CD4-positive, CD25-positive, alpha-beta regulatory T cell (primary cell): ENCODE measurements at places on chromosomes 3 and 15. TPM values are rescaled to one million over a fixed set of nuclear protein-coding genes. Genes with fewer than 3 reads are reported as not detected.

- no peak for DNase-seq
- H3K4me3 ChIP-seq: no peak overlapping the region
- no peaks in the 10 kb centered on the region for H3K36me3 ChIP-seq
- H3K4me1 ChIP-seq: no peaks in the 10 kb centered on the region
- H3K27me3 ChIP-seq: no peaks in the 10 kb centered on the region
Measured at GRCh38 chr3:70277304-70277703, 35.1 kb downstream of the MDFIC2 start.

DNA sequence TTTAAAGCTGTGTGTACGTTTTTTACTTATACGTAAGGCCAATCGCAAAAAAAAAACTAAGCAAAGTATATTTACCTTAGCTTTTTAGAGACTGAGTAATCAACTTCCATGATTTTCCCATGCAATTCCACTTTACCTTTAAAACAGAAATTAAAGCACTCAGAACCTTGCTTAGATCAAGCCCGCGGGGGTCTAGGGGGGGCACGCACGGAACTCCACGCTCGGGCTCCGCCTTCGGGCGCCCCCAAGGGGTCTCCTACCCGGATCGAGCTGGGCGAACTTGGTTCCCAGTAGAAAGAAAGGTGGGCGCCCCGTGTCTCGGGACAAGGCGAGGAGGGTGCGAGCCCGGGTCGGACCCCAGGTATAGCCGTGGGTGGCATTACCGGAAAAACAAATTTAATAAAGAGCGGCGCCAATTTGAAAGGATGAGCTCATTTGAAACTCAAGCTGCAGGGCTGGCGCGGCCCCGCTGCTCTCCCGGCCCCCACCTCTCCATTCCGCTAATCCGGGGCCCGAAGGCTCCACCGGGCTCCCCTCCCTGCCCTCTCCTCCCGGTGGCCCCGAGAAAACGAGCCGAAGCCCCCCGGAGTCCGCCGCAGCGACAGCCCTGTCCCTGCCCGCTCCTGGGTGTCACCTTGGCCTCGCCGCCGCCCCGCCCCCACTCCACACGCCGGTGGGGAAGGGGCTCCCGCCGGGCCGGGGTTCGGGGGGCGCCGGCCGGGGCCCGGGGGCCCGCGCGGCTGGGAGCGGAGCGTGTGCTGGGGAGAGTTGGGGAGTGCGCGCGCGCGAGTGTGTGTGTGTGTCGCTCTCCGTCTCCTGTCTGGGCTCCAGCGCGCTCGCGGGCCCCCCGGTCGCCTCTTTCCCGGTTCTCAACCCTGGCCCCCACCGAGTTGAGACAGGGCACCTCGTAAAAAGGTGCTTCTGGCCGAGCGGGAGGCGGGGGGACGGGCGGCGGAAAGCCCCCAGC lies 1.5 kb downstream of the IGF2BP2 start:
- H3K36me3 ChIP-seq: no peaks in the 10 kb centered on the region
- peaks cover 43% of the 10 kb centered on the region for H3K27me3 ChIP-seq
- H3K4me1 ChIP-seq: peaks cover 25% of the 10 kb centered on the region
- no peak overlapping the region for H3K27ac ChIP-seq
- DNase-seq: no peak
- no peak overlapping the region for H3K4me3 ChIP-seq

DNA sequence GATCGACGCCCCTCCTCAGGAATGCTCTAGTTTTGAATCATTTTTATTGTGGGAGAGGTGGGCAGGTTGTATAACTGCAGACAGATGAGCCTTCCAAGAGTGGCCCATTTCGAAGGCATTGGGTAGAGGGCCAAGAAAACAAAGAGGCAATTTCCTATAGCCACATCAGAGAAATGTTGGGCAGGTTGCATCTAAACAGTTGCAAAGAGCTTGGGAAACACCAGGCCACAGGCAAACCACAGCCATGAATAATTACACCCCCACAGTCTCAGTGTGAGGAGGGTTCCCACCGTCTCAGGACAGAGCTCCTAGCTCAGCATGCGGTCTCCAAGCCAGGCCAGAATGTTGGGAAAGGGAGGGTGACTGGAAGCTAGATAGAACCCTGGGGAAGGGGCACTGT lies 257.3 kb downstream of the ABHD5 start:
- H3K36me3 ChIP-seq: no peaks in the 10 kb centered on the region
- peaks cover 5% of the 10 kb centered on the region for H3K4me1 ChIP-seq
- no peak for DNase-seq

GRCh38 chr3:49276475-49277382 lies at the start of gene C3orf62:
Gene C3orf62 (minus strand): TSS chr3:49277232. CDS start chr3:49276872, 360 bp downstream.
- H3K4me1 ChIP-seq: peaks cover 14% of the 10 kb centered on the region
- H3K27ac ChIP-seq: peak within 1 kb of the TSS; percentile 82
- peaks cover 21% of the 10 kb centered on the region for H3K36me3 ChIP-seq
- DNase-seq: peak; percentile 58
- H3K27me3 ChIP-seq: no peaks in the 10 kb centered on the region

DNA sequence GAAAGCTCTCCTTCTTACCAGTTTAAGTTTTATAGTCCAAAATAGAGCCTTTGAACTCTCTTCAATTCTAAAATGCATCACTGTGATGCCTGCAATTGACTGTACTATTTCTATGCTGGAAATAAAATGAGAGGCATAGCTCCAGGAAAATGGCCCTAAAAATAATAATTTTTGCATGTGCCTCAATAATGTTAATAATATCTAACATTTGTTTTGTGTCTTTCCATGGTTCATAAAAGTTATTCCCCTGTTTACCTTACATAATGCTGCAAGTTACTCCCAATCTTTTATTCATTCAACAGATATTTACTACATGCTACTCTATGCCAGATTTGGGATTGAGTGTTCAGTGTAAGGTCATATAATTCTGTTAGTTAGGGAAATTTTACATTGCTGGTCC lies 574.0 kb downstream of the RBMS3 start:
- H3K4me1 ChIP-seq: no peaks in the 10 kb centered on the region
- DNase-seq: no peak
- H3K27ac ChIP-seq: no peak overlapping the region
- H3K4me3 ChIP-seq: no peak overlapping the region
- H3K27me3 ChIP-seq: no peaks in the 10 kb centered on the region

GRCh38 chr3:71175691-71176365 lies 407.7 kb downstream of the FOXP1 start:
- peaks cover 36% of the 10 kb centered on the region for H3K36me3 ChIP-seq
- H3K4me3 ChIP-seq: no peak overlapping the region
- DNase-seq: no peak
- H3K27me3 ChIP-seq: no peaks in the 10 kb centered on the region
- no peak overlapping the region for H3K27ac ChIP-seq
- peaks cover 4% of the 10 kb centered on the region for H3K4me1 ChIP-seq

GRCh38 chr3:37997791-37998370 lies 7.3 kb downstream of the VILL start:
- H3K4me3 ChIP-seq: no peak overlapping the region
- peaks cover 56% of the 10 kb centered on the region for H3K4me1 ChIP-seq
- no peak for DNase-seq
- H3K27me3 ChIP-seq: no peaks in the 10 kb centered on the region

- no peaks in the 10 kb centered on the region for H3K4me1 ChIP-seq
- no peak for DNase-seq
- H3K27ac ChIP-seq: no peak overlapping the region
- no peak overlapping the region for H3K4me3 ChIP-seq
Measured at GRCh38 chr15:62403164-62403809, 238.2 kb upstream of the C2CD4B start.

DNA sequence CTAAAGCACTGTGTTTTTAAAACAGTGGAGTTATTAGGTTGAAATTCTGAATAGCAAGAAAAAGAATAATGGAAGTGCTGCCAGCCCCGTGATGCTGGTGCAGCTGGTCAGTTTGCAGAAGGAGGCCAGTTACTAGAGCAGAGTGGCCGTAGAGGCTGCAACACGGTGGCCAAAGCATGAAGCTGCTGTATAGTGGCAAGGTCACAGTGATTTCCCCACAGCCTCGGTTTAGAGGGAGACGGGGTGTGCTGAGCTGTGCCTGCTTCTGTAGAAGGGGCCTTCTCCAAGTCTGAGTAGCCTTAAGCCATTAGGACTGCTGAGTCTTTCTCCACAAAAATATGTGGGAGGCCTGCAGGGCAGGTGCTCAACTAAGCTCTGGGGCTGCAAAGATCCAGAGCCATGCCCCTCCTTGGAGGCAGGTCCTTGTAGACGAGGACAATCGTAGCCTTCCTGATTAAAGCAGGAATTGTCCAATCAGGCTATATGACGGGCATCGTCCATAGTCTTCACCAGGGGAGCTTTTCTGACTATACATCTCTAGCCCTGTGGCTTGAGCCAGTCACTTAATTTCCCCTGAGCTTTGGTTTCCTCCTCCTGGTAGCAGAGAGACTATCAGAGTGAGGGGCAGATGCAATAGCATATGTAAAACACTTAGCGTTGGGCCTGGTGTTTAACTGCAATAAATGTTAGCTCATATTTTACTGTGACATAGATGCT lies 151.6 kb downstream of the PGPEP1L start:
- no peak for DNase-seq
- H3K27me3 ChIP-seq: no peaks in the 10 kb centered on the region
- H3K4me3 ChIP-seq: no peak overlapping the region
- no peaks in the 10 kb centered on the region for H3K36me3 ChIP-seq

DNA sequence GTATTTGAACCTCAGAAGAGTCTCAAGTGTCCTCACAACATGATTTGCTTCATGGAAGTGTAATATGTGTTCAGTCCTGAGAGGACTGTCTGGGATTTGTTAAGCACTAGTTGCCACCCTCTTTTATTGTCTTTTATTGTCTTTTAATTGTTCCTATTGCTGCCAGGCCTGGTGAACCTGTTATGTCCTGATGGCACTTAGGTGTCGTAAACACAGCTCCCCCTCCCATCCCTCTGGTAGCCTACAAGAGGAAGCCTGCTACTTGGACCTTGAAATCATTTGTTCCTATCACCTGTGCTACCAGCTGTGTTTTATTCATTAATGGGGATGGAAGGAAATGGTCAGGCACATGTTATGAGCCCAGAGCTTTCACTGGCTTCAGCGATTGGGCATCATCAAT lies 19.3 kb downstream of the CCNB2 start:
- DNase-seq: no peak
- H3K4me1 ChIP-seq: no peaks in the 10 kb centered on the region
- H3K36me3 ChIP-seq: no peaks in the 10 kb centered on the region
- no peak overlapping the region for H3K27ac ChIP-seq

DNAJB8 gene
- polyA plus RNA-seq: not detected

CFAP91 gene
- not detected for polyA plus RNA-seq

CPLX3 gene
- not detected for polyA plus RNA-seq
